ENCODE measurements at places on chromosomes 7 and 10.

DNA sequence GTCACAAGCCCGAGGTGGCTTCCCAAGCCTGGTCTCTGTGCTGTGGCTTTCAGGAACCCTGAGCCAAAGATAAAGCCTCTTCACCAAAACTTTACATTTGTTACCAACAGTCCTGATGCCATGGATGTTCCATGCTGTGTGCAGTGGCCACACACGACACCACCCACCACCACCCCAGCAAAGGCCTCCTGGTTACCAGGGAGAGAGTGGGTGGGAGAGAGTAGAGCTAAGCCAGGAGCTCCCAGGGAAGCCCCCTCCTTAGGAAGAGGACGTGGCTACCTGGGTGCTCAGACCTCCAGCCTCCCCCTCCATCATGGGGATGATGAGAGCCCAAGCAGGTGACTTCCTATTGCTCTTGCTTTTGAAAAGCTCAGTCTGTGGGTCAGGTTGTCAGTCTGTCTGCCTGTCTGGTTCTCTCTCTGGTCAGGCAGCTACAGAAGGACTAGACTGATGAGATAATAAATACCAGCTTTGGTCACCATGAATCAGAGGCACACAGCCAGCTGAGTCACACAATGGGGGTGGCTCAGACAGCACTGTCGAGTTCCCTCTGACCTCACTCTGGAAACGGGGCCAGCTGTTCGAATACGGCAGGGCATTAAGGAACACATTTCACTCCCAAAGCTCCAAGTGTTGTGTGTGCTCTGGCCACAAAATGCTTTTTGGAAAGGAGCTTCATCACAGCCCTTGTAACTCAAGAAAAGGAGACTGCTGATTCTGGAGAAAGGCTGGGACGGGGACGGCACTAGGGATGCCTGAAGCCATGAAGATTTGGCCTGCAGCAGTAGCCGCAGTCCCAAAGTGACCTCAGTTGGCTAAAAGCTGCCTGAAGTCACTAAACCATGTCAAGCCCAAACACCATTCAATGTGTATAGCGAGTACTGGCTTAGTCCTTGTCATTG, 166.0 kb downstream of the FANK1 start:
- no peak for DNase-seq

- no peak for DNase-seq
Observed at GRCh38 chr10:51770709-51771108, 71.3 kb upstream of the CSTF2T start.

- no peak for DNase-seq
Observed at GRCh38 chr7:156156734-156157408, 344.6 kb upstream of the SHH start.

GRCh38 chr10:103659674-103660363, 166.3 kb downstream of the NEURL1 start:
- DNase-seq = peak; percentile 20

DNA sequence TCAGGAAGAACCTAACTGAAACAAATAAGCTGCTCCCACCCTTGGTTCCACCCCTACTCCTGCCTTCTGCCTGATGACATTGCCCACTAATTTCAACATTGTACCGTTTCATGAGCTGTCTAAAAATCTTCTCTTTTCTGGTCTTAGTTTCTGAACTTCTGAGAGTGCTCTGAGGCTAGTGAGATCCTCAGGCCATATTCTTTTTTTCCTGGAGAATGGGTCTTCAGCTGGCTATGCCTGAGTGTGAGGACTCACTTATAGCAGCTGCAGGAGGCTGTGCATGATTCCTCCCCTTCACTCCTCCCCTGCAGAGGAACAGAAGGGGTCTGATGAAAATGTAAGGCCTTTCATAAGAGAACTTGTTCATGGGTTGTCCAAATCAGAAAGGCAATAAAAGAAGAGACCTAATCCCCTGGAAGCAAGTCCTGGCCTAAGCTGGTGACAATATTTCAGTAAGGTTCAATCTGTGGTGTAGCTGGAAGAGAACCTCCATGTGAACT, 11.1 kb downstream of the HOXA4 start:
- DNase-seq = no peak

DNA sequence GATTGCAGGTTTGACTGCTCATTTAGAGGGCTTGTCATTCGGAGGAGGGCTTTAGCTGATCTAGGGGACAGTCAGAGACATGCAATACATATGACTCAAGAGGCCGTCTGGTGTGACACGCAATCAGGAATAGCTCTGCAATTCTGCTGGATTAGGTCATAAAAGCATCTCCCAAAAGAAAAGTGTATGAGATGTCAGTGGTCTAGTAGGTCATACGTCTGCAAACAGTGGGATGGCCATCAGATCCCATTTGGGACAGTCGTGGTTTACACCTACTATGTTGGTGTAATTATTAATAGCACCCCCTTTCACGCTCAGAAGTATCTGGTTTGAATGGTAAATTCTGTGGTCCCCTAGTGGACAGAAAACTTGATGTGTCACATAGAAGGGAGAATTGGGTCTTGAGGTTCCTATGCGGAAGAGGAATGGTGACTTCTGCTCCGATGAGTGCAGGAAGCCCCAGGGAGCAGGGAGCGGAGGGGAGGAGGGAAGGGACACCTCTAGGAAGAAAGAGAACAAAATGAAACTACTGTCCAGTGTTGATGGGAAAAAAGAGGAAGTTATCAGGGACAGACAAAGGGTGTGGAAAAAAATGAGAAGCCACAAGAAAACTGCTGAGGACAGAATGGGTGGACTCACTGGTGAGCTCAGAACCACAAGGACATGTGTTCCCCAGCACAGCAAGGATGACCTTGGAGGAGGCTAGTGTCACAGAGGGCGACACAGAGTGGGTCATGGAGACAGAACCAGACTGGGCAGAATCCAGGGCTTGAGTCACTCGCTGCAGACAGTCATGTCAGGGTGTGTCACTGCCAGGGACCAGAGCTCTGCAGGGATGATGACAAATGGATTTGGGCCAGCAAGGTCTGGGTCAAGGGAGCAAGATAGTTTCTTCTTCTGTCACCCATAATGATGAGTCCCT, 59.9 kb downstream of the MAP3K8 start:
- DNase-seq = no peak

DNA sequence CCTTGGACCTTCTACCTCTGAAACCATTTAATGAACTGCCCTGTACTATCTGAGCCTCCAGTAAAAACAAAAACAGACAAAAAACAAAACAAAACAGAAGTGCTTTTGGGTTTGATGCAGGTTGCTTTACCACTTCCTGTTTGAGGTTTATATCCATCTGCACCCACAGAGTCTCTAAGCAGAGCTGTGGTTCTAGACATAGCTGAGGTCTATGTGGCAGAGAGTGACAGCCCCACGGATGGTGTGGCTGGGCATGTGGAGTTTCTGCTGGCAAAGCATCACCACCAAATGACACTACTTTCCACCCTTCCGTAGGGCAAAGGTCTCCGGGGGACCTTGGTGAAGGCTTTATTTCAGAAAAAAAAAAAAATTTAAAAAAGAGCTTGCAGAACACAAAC, 754.2 kb downstream of the GRID1 start:
- peak; percentile 4 for DNase-seq

DNA sequence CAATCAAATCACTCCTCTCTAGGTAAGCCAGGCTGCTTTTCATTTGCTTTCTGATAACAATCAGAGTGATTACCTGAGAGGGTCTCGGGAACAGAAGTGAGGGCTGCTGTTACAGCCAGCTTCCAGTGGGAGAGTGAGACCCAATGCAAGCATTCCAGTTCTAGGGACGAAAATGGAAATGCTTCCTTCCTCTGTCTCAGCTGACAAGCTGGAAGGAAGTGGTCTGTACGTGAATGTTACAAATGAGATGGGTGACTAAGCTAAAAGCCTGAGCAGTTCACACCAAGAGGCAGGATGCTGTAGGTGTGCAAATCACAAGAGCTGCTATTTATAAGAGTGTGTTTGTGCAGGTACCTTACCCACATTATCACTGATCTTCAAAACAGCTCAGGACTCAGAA, 772.4 kb downstream of the GRID1 start:
- DNase-seq = no peak

GRCh38 chr10:112977426-112977898, 27.4 kb downstream of the TCF7L2 start:
- no peak for DNase-seq

GRCh38 chr7:835485-836401, 3.5 kb downstream of the SUN1 start:
- no peak for DNase-seq

GRCh38 chr10:129825221-129825620, 138.9 kb downstream of the EBF3 start:
- no peak for DNase-seq

GRCh38 chr7:148563583-148564274, 26.8 kb upstream of the C7orf33 start:
- no peak for DNase-seq

- no peak for DNase-seq
Observed at GRCh38 chr10:29191674-29192073, 97.2 kb upstream of the LYZL1 start.

- no peak for DNase-seq
Observed at GRCh38 chr7:44216019-44216418, 15.2 kb downstream of the YKT6 start.

- DNase-seq = no peak
Observed at GRCh38 chr7:21965291-21965690, 19.6 kb upstream of the CDCA7L start.

- no peak for DNase-seq
Observed at GRCh38 chr10:112988839-112989406, 38.9 kb downstream of the TCF7L2 start.
